ENCODE measurements at places on chromosomes 16 and 17.

DNA sequence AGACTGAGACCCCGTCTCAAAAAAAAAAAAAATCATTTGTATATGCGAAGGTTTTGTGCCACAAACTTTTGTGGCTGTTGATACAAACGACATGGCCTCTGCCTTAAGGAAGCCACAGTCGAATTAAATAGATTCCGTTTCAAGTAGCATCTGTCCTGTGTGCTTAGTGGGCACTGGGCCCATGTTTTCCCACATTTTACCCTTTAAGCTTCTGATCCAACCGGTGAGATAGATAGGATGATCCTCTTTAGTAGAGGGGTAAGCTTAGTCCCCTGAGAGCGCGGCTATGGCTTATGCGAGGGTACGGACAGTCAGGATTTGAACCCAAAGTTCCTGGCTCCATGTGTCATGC is 776 bp upstream of the TMEM219 start:
- no peak for DNase-seq
- H3K27ac ChIP-seq = peak overlapping the region; percentile 96
- peaks cover 6% of the 10 kb centered on the region for H3K4me1 ChIP-seq
- no peaks in the 10 kb centered on the region for H3K27me3 ChIP-seq
- H3K4me3 ChIP-seq = peak overlapping the region; percentile 88

GRCh38 chr17:17935321-17936271 is 36.6 kb downstream of the TOM1L2 start:
- H3K27ac ChIP-seq = no peak overlapping the region
- H3K27me3 ChIP-seq = no peaks in the 10 kb centered on the region
- DNase-seq = no peak
- H3K36me3 ChIP-seq = no peaks in the 10 kb centered on the region

DNA sequence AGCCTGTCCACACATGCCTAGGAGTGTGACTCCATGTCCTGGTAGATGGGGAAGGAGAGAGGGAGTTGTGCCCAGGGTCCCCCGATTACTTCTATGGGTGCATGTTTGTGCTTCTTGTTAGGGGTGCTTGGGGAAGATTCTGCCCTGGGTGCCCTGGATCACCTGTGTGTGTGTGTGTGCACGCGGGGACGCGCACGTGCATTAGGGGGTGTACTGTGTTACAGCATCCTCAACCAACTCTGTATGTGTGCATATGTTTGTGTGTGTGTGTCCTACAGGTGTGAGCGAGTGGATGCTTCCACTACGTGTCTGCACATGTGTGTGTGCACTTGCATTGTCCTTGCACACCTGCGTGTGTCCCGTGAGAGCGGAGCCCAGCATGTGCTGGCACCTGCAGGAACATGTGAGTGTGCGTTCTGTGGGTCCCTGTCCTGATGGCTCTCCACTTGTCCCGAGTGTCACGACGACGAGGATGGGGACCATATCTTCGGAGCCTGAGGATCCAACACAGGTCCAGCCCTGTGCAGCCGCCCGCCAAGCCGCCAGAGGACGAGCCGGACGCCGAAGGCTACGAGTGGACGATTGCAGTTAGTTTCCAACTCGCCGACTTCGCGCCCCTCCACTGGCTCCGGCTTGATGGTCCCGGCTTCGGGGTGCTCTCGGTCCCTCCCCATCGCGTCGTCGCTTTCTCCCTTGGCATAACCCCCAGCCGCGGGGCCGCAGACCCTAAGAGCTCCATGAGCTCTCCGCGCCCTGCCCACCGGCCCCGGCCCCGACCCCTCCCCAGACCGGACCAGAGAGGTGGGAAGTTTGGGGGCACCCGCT is 6.0 kb upstream of the TBC1D3B start:
- no peak for DNase-seq
- H3K27ac ChIP-seq = peak overlapping the region; percentile 77
- H3K36me3 ChIP-seq = no peaks in the 10 kb centered on the region
- H3K4me3 ChIP-seq = peak overlapping the region; percentile 49
- H3K4me1 ChIP-seq = no peaks in the 10 kb centered on the region

GRCh38 chr16:125011-125410 is 13.5 kb downstream of the NPRL3 start:
- H3K27me3 ChIP-seq = no peaks in the 10 kb centered on the region
- no peak overlapping the region for H3K4me3 ChIP-seq
- no peaks in the 10 kb centered on the region for H3K36me3 ChIP-seq
- no peak for DNase-seq
- H3K27ac ChIP-seq = no peak overlapping the region
- no peaks in the 10 kb centered on the region for H3K4me1 ChIP-seq

DNA sequence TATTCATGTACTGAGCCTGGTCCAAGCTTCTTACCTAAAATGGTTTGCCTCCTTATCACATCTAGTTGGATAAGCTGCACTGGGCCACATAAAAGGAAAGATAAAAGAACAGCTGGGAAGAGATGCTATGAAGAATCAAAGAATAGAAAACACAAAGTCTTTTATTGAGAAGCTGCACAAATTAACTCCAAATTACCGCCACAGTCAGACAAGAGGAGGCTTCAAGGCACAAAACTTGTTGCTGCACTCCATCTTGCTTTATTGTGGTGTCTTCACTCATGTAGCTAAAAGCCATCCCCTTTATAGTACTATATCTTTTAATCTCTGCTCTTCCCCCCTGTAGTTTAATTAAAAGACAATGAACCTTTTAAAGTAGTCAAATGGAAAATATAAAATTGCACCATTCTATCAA is 330.6 kb upstream of the PMFBP1 start:
- no peaks in the 10 kb centered on the region for H3K27me3 ChIP-seq
- no peak overlapping the region for H3K4me3 ChIP-seq
- no peaks in the 10 kb centered on the region for H3K4me1 ChIP-seq
- H3K27ac ChIP-seq = no peak overlapping the region

- H3K4me1 ChIP-seq = no peaks in the 10 kb centered on the region
- H3K4me3 ChIP-seq = no peak overlapping the region
These were observed 6.9 kb downstream of the C17orf67 start for GRCh38 chr17:56826611-56827414.

DNA sequence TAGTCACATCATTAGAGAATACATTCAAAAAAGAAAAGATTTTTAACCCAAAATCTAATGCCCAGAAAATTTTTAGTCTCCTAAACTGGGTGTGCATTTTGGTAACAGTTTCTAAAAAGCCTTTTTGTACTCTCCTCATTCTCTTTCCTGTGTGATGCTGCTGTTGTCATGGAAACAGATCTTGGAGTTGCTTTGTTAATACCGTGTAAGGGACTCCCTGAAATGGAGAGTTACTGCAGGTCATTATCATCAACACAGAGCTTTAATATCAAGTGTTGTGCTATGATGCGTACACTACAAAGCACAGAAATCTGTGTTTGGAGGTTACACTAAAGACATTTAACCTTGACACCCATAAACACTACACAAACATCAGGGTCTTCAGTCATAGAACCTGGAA is 216.3 kb downstream of the PRKCA start:
- H3K4me3 ChIP-seq = no peak overlapping the region
- H3K27me3 ChIP-seq = no peaks in the 10 kb centered on the region
- no peaks in the 10 kb centered on the region for H3K36me3 ChIP-seq
- H3K27ac ChIP-seq = no peak overlapping the region
- DNase-seq = no peak

Measured in breast epithelium (tissue), 4 donors.